Bladder microvascular endothelial cell (primary cell): ENCODE measurements at places on chromosomes 5 and 9. TPM values are rescaled to one million over a fixed set of nuclear protein-coding genes. Genes with fewer than 3 reads are reported as not detected.

The PPP2R2B gene
- total RNA-seq = not detected in 2 replicates

The BARHL1 gene
- total RNA-seq = not detected in 2 replicates

The CNTNAP3 gene
- 18.5 and 104 TPM in 2 replicates for total RNA-seq

The SPATA31C1 gene
- not detected in 2 replicates for total RNA-seq

The IFNB1 gene
- total RNA-seq = not detected in 2 replicates

The GRIN1 gene
- under 0.01 and 0.06 TPM in 2 replicates for total RNA-seq

The PALM2AKAP2 gene
- total RNA-seq = 0.06 and 0.16 TPM in 2 replicates

The INSL6 gene
- 0.13 TPM in 1 of 2 replicates, not detected in the other for total RNA-seq

The OBP2B gene
- not detected in 2 replicates for total RNA-seq

The ATOSB gene
- total RNA-seq = 13.8 and 25.2 TPM in 2 replicates

The ADAMTS12 gene
- total RNA-seq = 0.65 and 1.3 TPM in 2 replicates

The EMB gene
- total RNA-seq = under 0.01 and 0.25 TPM in 2 replicates

The SMARCA2 gene
- 41.1 and 115 TPM in 2 replicates for total RNA-seq

The LCP2 gene
- total RNA-seq = 1.2 and 2.1 TPM in 2 replicates

The BRINP1 gene
- 0.06 and 0.16 TPM in 2 replicates for total RNA-seq

The DRD1 gene
- under 0.01 TPM in 1 of 2 replicates, not detected in the other for total RNA-seq

The SLC27A6 gene
- total RNA-seq = under 0.01 TPM in 1 of 2 replicates, not detected in the other

The SUSD3 gene
- total RNA-seq = 0.16 TPM in 1 of 2 replicates, not detected in the other

The PRRX2 gene
- total RNA-seq = 0.16 TPM in 1 of 2 replicates, not detected in the other

The KIF27 gene
- 1.5 and 5.2 TPM in 2 replicates for total RNA-seq

The TPPP gene
- 0.16 and 0.19 TPM in 2 replicates for total RNA-seq

The FAM151B gene
- 1.9 and 4.2 TPM in 2 replicates for total RNA-seq
